Psoas muscle (tissue), 8 donors: ENCODE measurements at places on chromosomes 3 and 15. TPM values are rescaled to one million over a fixed set of nuclear protein-coding genes. Genes with fewer than 3 reads are reported as not detected.

GRCh38 chr15:74889390-74889882 is 406 bp upstream of the MPI start:
- peak; percentile 67 for DNase-seq
- peak overlapping the region; percentile 95 for H3K4me3 ChIP-seq
- peaks cover 18% of the 10 kb centered on the region for H3K4me1 ChIP-seq
- no peaks in the 10 kb centered on the region for H3K27me3 ChIP-seq
- peak overlapping the region; percentile 90 for H3K27ac ChIP-seq

DNA sequence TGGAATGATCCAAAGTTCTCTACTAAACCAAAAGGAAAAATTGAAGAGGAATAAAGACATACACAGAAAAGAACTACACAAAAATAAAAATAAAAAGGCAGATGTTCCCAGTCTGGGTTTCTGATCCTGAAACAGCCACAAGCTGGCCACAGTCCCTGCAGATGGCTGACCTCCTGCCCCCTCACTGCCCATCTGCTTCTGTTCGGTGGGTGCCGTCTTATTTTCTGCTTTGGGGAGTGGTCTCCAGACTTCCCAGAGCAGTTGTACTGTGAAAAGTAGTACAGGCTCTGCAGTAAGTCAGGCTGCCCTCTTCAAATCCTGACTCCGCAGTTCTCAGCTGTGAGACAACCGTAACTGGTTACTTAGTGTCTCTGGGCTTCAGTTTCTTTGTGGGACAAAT is 94.5 kb downstream of the ARNT2 start:
- no peaks in the 10 kb centered on the region for H3K27me3 ChIP-seq
- no peak overlapping the region for H3K27ac ChIP-seq
- H3K4me1 ChIP-seq = no peaks in the 10 kb centered on the region
- no peak for DNase-seq
- H3K36me3 ChIP-seq = no peaks in the 10 kb centered on the region
- no peak overlapping the region for H3K4me3 ChIP-seq

GRCh38 chr3:46078712-46079400 is 51.6 kb upstream of the XCR1 start:
- H3K4me1 ChIP-seq = peaks cover 9% of the 10 kb centered on the region
- peak overlapping the region; percentile 37 for H3K4me3 ChIP-seq
- no peak overlapping the region for H3K27ac ChIP-seq
- H3K36me3 ChIP-seq = no peaks in the 10 kb centered on the region

DNA sequence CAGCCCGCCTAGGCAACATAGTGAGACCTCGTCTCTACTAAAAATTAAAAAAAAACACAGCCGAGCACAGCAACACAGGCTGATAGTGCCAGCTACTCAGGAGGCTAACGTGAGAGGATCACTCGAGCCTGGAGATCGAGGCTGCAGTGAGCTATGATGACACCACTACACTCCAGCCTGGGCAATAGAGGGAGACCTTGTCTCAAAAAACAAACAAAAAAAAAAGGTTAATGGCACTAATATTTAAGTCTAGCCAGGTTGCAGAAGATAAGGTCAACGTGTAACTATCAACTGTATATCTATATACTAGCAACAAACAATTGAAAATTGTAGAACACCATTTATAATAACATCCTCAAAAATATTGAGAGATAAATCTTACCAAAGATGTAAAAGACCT is 75.1 kb downstream of the MYO9A start:
- no peak overlapping the region for H3K27ac ChIP-seq
- peaks cover 3% of the 10 kb centered on the region for H3K4me1 ChIP-seq
- no peak overlapping the region for H3K4me3 ChIP-seq
- DNase-seq = no peak

DNA sequence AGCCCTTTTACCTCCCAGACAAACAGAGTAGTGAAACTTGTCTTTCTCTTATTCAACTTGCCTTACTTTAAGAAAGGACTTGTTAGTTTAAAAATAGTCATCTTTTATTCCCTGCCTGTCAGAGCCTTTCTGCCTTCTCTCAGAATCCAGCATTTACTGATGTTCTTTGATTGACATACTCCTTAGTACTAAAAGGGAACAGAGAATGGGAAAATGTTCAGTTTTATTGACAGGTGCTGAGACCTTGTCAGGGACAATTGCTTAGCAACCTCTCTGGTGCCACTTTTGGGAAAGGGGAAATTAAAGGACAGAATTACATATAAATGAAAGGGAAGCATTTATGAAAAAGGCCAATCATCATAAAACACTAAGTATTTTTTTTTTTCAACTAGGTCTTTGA is 378.3 kb downstream of the PDCD6IP start:
- H3K36me3 ChIP-seq = no peaks in the 10 kb centered on the region
- H3K27me3 ChIP-seq = peaks cover 3% of the 10 kb centered on the region
- no peak overlapping the region for H3K27ac ChIP-seq
- no peaks in the 10 kb centered on the region for H3K4me1 ChIP-seq
- no peak for DNase-seq
- no peak overlapping the region for H3K4me3 ChIP-seq

DNA sequence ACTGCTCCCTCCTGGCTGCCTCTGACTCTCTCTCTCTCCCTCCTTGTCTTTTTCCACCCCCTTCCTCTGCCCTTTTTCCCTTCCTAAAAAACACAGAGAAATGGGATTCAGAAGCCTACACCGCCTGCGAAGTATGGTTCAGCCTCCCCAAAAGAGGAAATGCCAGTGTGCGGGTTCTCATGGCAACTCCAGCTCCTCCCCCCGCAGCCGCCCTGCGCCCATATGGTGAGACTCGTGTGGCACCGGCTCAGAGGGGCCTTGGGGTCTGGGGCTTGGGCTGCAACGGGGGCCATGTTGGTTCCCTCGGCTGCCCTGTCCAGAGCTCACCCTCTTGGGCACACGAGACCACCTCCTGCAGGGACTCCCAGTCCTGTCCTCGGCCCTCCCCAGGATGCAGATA is 23.6 kb upstream of the LINGO1 start:
- no peak overlapping the region for H3K27ac ChIP-seq
- no peaks in the 10 kb centered on the region for H3K36me3 ChIP-seq
- no peak for DNase-seq
- H3K27me3 ChIP-seq = no peaks in the 10 kb centered on the region
- no peaks in the 10 kb centered on the region for H3K4me1 ChIP-seq

IQCF5 gene
- total RNA-seq = not detected

ISLR gene
- total RNA-seq = 18.0 TPM
